ENCODE measurements at places on chromosomes 7 and 10.

DNA sequence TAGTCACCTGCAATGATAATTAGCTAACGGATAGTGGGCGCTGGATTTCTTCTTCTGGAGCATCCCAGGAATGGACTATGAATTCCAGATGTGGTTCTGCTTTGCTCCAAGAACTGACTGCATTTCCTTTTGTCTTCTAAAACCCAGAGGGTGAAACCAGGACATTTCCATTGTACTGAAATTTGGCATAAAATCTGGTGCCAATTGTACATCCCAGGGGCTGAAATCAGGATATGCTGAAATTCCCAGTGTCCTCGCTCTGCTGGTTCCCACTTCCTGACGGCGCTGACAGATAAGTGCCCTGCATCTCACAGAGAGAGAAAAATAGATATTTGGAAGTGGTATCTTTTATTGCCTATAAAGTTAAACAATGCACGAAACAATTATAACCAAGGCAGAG is 31.9 kb downstream of the RBM20 start:
- DNase-seq: no peak

GRCh38 chr10:91088300-91089140 is 131.9 kb upstream of the PCGF5 start:
- DNase-seq: no peak

GRCh38 chr10:93752761-93753160 is 5.0 kb upstream of the LGI1 start:
- no peak for DNase-seq

- no peak for DNase-seq
Observed at GRCh38 chr10:29687421-29688164, 52.8 kb upstream of the SVIL start.

- DNase-seq: no peak
Observed at GRCh38 chr10:132107186-132107948, 41.6 kb downstream of the JAKMIP3 start.

DNA sequence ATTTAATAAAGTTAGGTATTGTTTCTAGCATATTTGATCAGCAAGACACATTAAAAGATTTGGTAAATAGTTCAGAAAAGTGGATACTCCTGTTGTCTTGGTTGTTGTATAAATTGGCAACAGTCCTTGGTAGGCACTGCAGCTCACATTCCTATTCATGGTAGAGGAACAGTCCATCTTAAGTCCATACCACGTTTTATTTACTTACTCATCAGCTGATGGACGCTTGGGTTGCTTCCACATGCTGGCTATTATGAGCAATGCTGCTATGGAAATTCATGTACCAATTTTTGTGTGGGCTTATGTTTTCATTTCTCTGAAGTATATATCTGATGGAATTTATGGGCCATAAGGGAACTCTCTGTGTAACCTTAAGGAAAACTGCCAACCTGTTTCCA is 43.3 kb downstream of the C10orf120 start:
- no peak for DNase-seq
